Stimulated activated CD4-positive, alpha-beta T cell treated with anti-CD3 and anti-CD28 coated beads, TNF-alpha, amount 100 ng/mL, for 1 hour (primary cell): ENCODE measurements at places on chromosomes 2 and 18.

DNA sequence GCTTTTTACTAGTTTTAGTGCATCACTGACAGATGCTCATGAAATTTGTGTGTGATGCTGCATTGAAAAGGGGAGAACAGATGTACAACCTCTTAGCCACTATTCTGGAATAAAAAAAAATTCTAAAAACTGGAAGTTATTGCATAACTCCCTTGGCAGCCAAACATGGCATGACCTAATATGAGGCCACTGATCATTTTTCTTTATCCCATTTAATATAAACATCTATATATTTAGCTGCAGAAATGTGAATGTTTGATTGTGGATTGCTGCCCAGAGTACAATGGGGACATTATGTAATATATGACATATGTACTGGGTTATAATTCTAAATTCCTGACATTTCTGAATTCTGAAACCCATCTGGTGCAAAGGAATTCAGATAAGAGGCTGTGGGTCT is 86.5 kb downstream of the CDCA7 start:
- no peak for DNase-seq

DNA sequence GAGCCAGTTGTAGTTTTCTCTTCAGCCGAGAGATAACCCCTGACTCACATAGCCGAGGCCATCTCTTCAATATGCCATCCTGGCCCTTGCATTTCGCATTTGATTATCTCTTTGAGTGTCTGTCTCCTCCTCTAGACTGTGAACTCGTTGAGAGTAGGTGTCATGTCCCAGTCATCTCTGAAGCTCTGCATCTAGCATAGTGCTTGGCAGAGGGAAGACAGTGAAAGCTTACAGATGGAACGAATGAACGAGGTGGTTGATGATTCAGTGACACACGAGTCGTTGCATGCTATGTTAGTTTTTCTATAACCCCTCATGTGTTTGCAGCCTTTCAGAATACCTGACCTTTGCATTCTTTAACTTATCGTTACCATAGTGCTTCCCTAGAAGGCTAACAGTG is 59.9 kb upstream of the CYRIA start:
- DNase-seq = no peak

GRCh38 chr2:192286093-192286701 is 91.5 kb upstream of the TMEFF2 start:
- no peak for DNase-seq

DNA sequence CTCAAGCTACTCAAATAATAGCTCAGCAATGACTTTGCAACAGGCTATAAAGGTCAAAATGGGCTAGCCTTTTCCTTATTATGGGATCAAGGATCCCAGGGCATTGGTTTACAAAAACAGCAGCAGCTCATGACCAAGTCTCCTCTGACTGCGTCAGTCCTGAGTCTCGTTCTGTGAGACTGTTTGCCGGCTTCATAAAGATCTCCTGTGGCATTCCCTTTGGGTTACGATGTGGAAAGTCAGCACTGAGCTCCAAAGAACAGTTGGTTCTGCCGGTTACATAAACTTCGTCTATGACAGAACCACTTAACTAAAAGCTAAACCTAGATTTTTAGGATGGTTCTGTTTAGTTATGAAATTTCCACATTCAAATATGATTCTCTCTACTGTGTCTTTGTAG is 674.9 kb downstream of the ZEB2 start:
- DNase-seq = no peak

GRCh38 chr2:215910180-215910579 is 103.2 kb downstream of the MREG start:
- DNase-seq = no peak

DNA sequence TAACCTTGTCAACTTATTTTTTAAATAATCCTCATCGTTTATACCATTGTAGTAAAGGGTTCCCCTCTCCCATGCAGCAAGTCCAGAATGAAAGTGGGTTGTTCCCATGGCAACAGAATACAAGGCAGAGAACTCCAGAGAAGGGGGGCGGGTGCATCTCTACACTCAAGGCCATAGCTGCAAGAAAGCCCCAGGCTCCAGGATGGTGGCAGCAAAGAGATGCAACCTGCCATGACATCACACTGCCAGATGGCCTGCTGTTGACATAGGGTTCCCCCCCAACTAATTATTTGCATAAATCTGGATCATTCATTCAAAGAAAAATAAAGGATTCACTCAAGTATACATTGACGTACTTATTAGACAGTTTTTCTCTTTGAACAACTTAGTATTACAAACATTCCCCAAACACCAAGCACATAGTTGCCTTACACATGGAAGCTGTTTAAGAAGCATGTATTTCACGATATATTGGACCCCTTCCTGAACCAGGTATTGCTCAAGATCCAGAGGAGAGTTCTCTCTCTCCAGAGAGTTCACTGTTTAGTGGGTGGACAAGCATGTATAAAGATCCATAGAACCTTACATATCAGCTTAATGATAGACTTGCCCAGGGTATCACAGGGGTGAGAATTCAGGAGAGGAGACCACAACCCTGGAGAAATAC is 87.4 kb upstream of the KLF7 start:
- DNase-seq = no peak

- DNase-seq = no peak
These were observed 191.2 kb downstream of the NCKAP5 start for GRCh38 chr2:133377021-133377481.

- no peak for DNase-seq
These were observed 151.4 kb upstream of the XPO1 start for GRCh38 chr2:61689568-61689967.

DNA sequence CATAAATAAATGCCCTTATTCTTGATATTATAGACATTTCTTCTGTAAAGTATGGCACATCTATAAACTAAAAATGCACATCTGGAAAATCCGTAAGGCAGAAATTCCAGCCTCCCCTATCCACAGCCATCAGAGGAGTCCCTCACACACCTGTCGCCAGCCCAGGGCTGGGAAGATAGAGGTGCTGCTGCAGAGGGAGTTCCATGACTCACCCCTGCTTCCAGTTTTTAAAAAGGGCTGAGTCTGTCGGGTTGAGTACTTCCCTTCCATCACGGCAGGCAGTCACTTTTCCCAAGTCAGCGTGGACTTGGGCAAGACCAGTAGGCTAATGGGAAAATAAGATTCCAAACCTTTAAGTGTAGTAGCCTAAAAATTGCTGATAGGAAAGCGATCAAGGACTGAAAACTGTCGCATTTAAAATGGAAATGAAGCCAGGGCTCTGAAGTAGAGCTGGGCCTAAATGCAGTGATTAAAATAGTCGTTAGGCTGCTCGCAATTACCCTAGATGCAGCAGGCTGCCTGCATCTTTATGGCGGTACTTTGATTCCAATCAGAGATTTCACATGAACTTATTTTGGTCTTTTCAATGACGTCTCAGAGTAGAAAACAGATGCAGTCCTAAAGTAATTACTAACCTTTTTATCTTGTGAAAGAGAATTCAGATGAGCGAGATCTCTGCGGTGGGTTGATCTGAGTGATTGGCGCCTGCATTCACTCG is 280.5 kb downstream of the AGAP1 start:
- no peak for DNase-seq

DNA sequence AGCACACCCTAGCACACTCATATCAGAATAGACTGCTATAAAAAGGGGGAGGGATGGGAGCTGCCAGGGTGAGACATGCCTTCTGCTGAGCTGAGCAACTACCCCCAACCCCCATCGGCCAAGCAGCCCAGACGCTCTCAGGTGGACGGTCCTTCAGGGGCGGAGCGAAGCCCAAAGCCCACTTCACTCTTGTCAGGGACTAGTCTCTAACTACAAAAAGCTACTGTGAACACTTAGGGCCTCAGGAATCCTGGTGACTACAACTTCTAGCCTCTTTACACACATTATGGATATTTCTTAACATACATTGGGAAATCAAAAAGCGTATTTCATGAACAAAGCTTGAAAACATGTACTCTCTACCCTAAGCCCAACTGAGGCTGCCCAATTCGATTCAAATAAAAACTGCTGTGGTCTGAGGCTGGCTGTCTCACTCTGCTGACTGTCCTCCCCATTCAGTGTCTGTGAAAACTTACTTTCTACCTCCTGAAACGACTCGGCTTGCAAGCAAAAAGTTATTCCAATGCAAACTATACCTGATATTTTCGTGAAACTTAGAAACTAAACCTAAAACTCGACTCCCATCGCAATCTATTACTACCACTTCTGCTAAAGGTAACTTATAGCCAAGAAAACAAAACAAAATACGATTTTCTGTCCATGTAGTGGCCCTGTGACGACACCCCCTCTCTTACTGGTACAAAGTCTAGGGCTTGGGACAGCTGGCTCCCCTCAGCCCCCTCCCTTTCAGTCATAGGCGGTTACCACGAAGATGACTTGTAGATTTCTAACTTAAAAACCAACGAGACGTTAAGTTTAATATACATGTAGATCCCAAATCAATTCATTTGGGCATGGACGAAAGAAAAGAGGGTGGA is 1.2 kb downstream of the SERTAD2 start:
- DNase-seq = no peak

GRCh38 chr2:15527074-15527739 is 33.9 kb downstream of the NBAS start:
- no peak for DNase-seq
